CD8-positive, alpha-beta memory T cell (primary cell): ENCODE measurements at places on chromosomes 1 and 21.

DNA sequence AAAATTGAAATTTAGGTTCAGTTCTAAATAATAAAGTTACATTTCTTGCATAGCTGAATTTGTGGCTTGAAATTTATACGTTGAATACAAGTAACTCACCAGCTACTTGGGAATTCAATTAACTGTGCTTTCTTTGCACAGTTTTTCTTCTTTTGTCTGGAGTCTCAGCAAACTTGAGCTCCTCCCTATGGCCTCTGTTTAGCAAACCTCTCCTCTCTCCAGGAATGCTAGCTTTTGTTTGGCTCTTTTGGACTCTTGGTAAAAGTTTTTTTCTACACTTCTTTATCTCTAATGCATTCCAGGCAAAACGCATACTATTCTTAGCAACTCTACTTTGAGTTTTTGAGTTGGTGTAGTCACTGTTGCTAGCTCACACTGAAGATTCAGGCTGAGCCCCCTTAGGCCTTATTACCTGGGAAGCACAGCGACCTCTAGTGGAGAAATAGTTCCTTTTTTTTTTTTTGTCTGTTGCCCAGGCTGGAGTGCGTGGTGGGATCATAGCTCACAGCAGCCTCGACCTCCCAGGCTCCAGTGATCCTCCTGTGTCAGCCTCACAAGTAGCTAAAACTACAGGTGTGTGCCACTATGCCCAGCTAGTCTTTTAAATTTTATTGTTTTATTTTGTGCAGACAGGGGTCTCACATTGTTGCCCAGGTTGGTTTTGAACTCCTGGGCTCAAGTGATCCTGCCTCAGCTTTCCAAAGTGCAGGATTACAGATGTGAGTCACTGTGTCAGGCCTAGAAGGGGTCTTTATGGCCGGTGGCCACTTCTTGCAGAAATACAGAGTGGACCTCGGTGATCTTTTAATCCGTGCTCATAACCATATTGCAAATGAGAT lies 61.7 kb downstream of the CASQ2 start:
- no peak for DNase-seq

GRCh38 chr1:55947446-55947845 lies 631.9 kb downstream of the PLPP3 start:
- DNase-seq = no peak

DNA sequence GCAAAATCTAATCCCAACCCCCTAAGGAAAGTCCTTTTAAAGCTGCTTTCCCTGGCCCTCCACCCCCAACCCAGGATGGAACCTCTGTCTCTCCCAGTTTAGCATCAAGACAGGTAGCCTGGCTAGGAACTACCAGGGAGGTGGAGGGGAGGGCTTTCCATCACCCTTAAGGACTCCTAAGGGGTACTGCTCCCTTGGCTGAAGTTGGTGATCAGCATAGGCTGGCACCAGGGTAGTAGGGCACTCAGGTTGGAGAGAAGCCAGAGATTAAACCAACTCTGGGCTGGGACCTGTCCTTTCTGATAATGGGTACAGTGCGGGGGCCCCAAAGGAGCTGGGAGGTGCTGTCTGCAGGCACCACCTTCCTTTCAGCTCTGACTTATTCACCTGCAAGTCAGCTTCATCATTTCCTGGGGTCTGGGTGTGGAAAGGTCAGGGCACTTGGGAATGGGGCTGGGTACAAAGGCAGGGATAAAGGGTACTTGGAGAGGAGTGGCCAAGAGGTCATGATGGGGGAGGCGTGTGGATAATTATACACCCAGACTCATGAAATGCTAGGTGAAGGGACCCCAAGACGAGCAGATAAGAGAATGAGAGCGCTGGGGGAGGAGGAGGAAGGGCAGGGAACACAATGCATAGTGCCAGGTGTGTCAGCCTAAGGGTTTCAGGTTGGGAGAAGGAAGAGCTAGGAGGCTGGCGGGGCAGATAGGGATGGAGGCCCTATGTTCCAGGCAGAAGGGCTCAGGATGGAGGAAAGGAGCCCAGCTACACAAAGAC lies 1.2 kb downstream of the ARHGEF2 start:
- DNase-seq = no peak

DNA sequence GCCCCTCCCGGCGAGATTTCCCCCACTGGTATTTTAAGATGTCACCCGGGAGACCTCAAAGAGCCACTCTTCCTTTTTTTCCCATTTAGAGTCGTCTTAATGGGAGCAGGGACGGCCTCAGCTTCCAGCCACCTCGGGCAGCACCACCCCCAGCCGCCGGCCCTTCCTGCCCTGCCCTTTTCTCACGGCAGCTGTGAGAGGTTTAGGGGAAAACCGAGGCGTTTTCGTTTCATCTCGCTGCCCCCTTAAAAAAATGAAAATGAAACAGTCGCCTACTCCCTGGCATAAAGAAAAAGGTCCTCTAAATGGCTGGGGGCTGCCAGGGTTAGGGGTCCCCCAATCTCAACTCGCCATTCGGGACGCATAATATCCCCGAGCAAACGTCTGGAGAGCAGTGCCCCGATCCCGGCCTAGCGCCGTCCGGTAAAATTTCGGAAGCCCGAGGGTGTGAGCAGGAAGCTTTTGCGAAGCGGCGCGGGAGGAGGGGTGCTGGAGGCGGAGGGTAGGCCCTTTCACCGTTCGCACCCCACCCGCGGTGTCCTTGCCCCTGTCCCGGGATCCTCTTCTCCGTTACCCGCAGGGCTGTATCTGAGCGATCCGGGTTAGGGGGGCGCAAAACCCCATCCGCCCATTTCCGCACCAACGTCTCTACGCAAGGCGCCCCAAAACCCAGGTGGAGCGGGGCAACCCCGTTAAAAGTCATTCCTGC lies 1.2 kb downstream of the RUNX3 start:
- DNase-seq = peak; percentile 81

DNA sequence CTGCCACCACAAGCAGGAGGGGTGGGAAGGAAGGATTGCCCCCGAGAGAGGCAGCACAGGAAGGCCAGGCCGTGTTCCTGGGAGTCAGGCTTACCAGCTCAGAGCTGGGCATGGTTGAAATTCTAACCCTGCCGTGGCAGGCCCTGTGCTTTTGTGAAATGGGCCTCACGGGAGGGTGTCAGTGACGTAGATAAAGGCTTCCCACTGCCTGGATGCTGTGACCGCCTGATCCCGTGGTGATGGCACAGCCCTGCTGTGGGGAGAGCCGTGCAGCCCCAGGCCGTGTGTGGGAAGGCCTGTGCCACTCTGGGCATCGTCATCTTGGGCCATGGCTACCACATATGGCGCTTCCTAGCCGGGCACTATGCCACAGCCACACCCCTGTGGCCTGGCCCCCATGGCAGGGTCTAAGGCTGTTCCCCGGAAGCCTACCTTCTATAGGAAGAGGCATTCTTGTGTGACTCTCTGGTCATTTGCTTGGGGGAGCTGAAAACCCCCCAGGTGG lies 161.3 kb downstream of the PCBP3 start:
- DNase-seq = no peak

GRCh38 chr1:89064632-89065031 lies 376 bp downstream of the GBP1 start:
- no peak for DNase-seq

- DNase-seq = no peak
These were observed 18.9 kb upstream of the BATF3 start for GRCh38 chr1:212718499-212718898.

- no peak for DNase-seq
These were observed 8.7 kb upstream of the DCAF8 start for GRCh38 chr1:160271025-160271424.

DNA sequence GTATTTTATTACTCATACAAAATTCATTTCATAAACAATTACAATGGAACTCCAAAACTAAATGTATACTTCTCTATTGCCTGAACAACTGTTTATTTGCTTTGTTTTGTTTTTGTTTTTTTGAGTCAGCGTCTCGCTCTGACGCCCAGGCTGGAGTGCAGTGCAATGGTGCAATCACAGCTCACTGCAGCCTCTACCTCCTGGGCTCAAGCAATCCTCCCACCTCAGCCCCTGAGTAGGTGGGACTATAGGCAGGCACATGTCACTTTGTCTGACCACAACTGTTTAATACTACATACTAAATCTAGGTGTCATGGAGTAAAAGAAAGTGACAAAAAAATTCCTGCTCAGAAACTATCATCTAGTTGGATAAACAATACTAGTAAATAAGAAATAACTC lies 49.3 kb downstream of the RAB3GAP2 start:
- no peak for DNase-seq

DNA sequence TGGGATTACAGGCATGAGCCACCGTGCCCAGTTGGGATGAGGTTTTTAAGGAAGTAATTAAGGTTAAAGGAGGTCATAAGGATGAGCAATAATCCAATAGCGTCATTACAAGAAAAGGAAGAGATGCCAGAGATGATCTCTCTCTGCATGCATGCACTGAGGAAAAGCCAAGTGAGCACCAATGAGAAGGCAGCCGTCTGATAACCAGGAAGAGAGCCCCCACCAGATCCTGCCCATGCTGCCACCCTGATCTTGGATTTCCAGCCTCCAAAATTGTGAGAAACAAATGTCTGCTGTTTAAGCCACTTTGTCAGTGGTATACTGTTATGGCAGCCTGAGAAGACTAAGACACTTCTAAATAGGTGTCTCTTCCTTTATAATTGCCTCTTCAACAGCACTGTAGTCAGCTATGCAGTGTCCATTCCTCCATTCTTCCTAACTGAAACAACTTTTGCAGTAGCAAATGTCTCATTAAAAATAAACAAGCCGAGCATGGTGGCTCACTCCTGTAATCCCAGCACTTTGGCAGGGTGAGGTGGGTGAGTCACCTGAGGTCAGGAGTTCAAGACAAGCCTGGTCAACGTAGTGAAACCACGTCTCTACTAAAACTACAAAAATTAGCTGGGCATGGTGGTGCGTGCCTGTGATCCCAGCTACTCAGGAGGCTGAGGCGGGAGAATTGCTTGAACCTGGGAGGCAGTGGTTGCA lies 216.2 kb upstream of the RUNX1 start:
- no peak for DNase-seq

DNA sequence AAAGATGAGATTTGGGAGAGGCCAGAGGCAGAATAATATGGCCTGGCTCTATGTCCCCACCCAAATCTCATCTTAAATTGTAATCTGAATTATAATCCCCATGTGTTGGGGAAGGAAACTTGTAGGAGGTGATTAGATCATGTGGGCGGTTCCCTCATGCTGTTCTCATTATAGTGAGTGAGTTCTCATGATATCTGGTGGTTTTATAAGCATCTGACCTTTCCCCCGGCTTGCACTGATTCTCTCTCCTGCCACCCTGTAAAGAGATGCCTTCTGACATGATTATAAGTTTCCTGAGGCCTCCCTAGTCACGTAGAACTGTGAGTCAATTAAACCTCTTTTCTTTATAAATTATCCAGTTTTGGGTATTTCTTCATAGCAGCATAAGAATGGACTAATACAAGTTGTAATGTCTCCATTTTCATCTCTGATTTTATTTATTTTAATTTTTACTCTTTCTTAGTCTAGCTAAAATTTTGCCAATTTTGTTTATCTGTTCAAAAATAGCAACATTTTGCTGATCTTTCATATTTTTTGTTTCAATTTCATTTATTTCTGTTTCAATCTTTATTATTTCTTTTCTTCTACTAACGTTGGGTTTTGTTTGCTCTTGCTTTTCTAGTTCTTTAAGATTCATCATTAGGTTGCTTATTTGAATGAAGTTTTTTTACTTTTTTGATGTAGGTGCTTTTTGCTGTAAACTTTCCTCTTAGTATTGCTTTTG lies 67.0 kb upstream of the ZRANB2 start:
- no peak for DNase-seq

GRCh38 chr21:15140321-15141019 lies 75.7 kb upstream of the NRIP1 start:
- DNase-seq = no peak

GRCh38 chr1:76891931-76892622 lies 24.8 kb downstream of the ST6GALNAC5 start:
- no peak for DNase-seq

- peak; percentile 85 for DNase-seq
These were observed at the start of gene RIMS3 for GRCh38 chr1:40665335-40666171. TSS of gene RIMS3 (minus strand) at chr1:40665682. CDS start at chr1:40641925, 23,757 bp downstream.

- no peak for DNase-seq
These were observed 3.5 kb downstream of the ABCB10 start for GRCh38 chr1:229554886-229555621.

- DNase-seq = no peak
These were observed 13.1 kb downstream of the CDCA8 start for GRCh38 chr1:37705399-37705798.

DNA sequence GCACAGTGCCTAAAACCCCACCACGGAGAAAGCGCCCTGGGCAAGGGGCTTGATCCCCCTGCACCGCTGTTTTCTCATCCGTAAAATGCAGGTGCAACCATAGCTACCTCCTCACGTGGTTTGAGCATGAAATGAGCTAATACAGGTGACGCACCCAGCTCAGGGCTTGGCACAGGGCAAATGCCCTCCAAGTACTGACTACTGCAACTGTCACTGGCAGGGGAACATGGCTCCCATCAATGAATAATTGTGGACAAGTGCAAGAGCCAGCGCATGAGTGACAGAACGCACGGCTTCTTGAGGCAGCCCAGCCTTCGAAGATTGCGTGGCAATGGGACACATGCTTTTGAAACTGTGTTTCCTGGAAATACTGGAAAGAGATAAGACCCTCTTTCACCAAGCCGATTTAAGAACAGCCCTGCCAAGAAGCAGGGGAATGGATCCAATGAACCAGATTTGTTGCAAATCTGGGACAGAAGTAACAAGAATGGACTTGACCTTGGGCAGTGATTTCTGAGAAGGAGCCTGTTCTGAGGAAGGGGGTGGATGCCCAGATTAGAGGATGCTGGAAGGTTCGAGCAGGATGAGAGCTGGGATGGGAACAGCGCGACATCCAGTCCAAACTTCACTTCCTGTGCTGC lies 92.8 kb upstream of the IFFO2 start:
- no peak for DNase-seq
